Suprapubic skin (tissue), 4 donors: ENCODE measurements at places on chromosomes 16 and 17.
A peak's percentile ranks its signal among the peaks of the same experiment; 100 is the strongest.

- no peaks in the 10 kb centered on the region for H3K36me3 ChIP-seq
- DNase-seq, result no peak
- no peak overlapping the region for H3K27ac ChIP-seq
- no peak overlapping the region for H3K4me3 ChIP-seq
- no peaks in the 10 kb centered on the region for H3K4me1 ChIP-seq
Measured at GRCh38 chr16:77812856-77813500, 24.6 kb downstream of the VAT1L start.

DNA sequence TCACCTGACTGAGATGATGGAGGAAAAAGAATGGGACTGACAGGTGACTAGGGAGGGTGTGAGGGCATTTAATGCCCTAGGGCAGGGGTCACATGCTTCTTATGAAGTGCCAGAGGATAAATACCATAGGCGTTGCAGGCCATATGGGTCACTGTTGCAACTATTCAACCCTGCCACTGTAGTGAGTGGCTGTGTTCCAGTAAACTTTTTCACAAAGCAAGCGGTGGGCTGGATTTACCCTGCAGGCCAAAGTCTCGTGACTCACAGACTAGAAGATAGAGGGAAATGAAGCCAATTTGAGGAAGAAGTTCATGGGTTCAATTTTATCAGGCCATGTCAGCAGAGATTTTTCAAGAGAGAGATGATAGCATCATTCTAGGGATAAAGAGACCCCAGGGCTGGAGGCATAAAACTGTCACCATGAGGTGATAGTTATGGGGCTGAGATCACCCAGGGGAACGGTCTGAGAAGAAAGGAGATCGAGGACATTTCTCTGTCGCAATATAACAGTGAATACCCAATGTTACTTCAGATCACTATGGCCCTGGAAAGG, 8.6 kb downstream of the ARHGAP17 start:
- DNase-seq, result peak; percentile 71
- H3K27me3 ChIP-seq, result no peaks in the 10 kb centered on the region
- no peaks in the 10 kb centered on the region for H3K36me3 ChIP-seq
- no peak overlapping the region for H3K4me3 ChIP-seq
- peaks cover 50% of the 10 kb centered on the region for H3K4me1 ChIP-seq

GRCh38 chr17:27489045-27489715, 32.9 kb downstream of the KSR1 start:
- peaks cover 70% of the 10 kb centered on the region for H3K4me1 ChIP-seq
- peak; percentile 92 for DNase-seq
- peak overlapping the region; percentile 70 for H3K27ac ChIP-seq

DNA sequence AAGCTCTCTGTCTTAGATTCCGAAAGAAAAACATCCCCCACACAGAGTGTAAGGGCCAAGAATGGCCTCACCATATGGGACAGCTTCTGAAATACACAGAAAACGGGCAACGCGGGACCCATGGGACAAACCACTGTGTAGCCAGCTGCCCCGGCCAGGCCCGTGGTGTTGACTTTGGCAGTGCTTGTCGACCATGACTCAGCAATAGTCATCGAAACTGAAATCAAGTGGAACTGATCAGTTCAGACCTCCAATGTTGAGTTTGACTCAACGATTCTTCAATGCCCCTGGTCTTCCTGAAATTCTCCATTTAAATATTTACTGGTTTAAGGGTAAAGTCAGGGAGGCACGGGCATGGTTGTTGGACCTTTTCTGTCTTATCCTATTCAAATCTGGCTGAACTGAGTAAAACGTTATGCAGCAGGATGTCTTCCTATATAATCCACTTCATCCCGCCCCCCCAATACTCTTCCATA, 27.5 kb downstream of the ZFHX3 start:
- no peaks in the 10 kb centered on the region for H3K36me3 ChIP-seq
- no peak overlapping the region for H3K4me3 ChIP-seq
- no peak overlapping the region for H3K27ac ChIP-seq
- peaks cover 41% of the 10 kb centered on the region for H3K4me1 ChIP-seq
- H3K27me3 ChIP-seq, result peaks cover 4% of the 10 kb centered on the region

DNA sequence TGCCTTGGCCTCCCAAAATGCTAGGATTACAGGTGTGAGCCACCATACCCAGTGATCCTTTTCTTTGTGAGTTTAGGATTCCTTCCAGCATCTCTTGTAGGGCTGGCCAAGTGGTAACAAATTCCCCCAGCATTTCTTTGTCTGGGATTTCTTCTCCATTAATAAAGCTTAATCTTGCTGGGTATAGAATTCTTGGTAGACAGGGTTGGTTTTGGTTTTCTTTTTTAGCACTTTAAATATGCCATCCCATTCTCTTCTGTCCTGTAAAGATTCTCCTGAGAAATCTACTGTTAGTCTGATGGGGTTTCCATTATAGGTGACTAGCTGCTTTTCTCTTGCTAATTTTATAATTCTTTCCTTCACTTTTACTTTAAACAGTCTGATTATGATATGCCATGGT, 173.0 kb upstream of the TOM1L1 start:
- no peaks in the 10 kb centered on the region for H3K36me3 ChIP-seq
- H3K4me1 ChIP-seq, result no peaks in the 10 kb centered on the region
- no peak overlapping the region for H3K27ac ChIP-seq
- no peak overlapping the region for H3K4me3 ChIP-seq
- no peaks in the 10 kb centered on the region for H3K27me3 ChIP-seq

DNA sequence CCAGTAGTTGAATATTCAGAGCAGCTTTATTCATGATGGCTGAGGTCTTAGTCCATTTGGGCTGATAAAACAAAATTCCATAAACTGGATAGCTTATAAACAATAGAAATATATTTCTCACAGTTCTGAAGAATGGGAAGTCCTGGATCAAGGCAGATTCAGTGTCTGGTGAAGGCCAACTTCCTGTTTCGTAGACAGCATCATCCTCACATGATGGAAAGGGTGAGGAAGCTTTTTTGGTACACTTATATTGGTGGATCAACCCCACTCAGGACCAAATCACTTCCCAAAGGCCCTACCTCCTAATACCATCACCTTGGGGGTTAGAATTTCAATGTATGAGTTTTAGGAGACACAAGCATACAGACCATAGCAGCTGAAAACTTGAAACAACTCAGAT, 224.2 kb downstream of the CYB561 start:
- no peak overlapping the region for H3K27ac ChIP-seq
- H3K4me3 ChIP-seq, result no peak overlapping the region
- no peaks in the 10 kb centered on the region for H3K36me3 ChIP-seq
- no peaks in the 10 kb centered on the region for H3K27me3 ChIP-seq
- no peak for DNase-seq
- H3K4me1 ChIP-seq, result no peaks in the 10 kb centered on the region

- peaks cover 12% of the 10 kb centered on the region for H3K36me3 ChIP-seq
- H3K4me3 ChIP-seq, result no peak overlapping the region
- no peaks in the 10 kb centered on the region for H3K27me3 ChIP-seq
- H3K4me1 ChIP-seq, result peaks cover 29% of the 10 kb centered on the region
- H3K27ac ChIP-seq, result no peak overlapping the region
Measured at GRCh38 chr17:80416940-80417293, 1.9 kb downstream of the ENDOV start.

- H3K36me3 ChIP-seq, result no peaks in the 10 kb centered on the region
- no peaks in the 10 kb centered on the region for H3K4me1 ChIP-seq
- DNase-seq, result no peak
- H3K27me3 ChIP-seq, result no peaks in the 10 kb centered on the region
- H3K4me3 ChIP-seq, result no peak overlapping the region
- H3K27ac ChIP-seq, result no peak overlapping the region
Measured at GRCh38 chr16:11542069-11542744, 44.5 kb downstream of the LITAF start.

DNA sequence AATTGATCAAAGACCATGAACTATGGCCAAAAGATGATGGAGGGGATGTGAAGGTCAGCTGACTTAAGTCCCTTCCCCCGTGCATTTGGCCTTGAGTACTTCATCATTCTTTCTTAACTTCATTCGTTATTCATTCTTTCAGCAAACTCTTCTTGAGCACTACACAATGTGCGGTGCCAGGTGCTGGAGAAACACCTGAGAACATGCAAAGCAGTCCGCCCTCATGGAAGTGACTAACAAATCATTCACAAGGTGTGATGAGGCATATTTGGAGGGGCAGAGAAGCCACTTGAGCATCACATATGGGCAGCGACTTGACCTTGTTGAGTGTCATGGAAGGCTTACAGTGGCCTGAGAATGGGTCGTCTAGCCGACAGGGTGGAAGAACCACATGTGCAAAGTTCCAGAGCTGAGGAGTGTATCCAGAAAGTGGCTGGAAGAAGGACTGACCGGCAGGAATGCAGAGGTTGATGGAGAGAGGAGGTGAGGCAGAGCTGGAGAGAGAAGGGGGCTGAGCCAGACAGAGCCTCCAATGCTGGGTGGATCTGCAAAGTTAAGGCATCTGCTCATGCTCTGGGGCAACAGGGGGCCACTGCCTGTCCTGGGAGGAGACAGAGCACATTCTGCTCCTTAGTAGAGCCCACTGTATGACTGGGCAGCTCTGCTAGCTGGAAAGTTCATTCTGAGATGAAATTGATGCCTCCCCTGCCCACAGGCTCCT, 25.1 kb upstream of the EIF1 start:
- no peak overlapping the region for H3K4me3 ChIP-seq
- no peaks in the 10 kb centered on the region for H3K36me3 ChIP-seq

DNA sequence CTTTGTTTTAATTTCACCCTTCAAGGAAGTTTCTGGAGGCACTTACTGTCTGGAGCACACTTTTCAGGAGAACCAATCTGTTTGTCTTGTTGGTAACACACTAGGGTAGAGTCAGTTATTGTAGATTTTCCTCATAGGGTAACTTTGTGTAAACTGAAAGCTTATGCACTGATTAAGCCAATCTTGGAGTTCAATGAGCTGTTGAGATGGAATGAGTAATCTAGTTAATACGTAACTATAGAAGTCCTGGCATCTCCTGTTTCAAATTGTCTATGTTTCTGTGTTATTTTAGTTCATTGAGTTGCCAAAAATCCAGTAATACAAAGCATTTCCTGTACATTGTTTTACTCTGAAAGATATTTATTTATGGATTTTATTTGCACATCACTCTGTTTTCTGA, 111.6 kb upstream of the HAS3 start:
- DNase-seq, result no peak
- H3K4me1 ChIP-seq, result no peaks in the 10 kb centered on the region
- H3K27me3 ChIP-seq, result no peaks in the 10 kb centered on the region
- H3K36me3 ChIP-seq, result no peaks in the 10 kb centered on the region
- no peak overlapping the region for H3K27ac ChIP-seq
